Neural progenitor cell (in vitro differentiated cells): ENCODE measurements at places on chromosomes 2 and 18. TPM values are rescaled to one million over a fixed set of nuclear protein-coding genes. Genes with fewer than 3 reads are reported as not detected.
A peak's percentile ranks its signal among the peaks of the same experiment; 100 is the strongest.

DNA sequence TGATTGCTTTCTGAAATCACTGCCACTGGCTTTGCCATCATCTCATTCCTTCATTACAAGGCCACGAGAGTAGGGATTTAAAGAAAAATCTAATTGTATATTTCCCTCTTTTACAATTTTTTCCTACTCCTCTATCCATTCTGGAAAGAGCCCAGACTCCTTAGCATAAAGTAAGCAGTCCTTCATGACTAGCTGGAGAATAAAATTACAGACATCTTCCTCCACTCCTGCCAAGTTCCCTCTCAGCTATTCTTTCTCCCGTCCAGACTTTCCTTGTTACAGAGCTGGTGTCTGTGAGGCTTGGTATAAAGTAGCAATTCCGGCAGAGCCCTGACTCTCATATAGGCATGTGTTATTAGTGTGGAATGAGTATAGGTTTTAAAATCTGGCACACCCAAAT is 806.8 kb downstream of the PLCL1 start:
- no peak for DNase-seq

- DNase-seq = peak; percentile 79
These were observed 32.4 kb upstream of the TMEM131 start for GRCh38 chr2:98028101-98028561.

DNA sequence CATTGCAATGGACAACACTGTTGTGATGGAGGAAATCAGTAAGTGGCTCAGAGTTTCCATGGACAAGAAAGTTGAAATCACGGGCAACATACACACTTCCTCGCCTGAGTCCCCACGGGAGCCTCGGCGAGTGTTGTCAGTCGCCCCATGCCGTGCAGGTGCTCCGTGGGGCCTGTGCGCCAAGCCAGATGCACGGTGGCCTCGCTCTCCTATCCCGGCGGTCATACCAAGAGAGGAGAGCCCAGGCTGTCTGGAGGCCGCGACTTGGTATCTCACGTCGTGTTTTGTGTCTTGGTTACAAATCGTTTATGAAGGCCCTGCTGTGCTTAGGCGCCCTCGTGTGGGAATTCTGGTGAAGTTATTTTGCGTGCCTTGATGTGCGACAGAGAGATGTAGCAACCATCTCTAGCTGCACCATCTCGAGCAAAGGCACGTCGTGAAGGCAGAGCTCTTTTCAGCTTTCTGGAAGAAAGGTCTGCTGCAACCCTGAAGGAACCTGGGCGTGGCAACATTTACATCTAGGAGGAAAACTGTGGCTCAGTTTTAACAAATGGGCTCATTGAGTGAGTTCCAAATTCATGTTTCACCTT is 21.8 kb downstream of the ATG4B start:
- peak; percentile 61 for DNase-seq

- no peak for DNase-seq
These were observed 103.7 kb upstream of the UGP2 start for GRCh38 chr2:63738019-63738418.

DNA sequence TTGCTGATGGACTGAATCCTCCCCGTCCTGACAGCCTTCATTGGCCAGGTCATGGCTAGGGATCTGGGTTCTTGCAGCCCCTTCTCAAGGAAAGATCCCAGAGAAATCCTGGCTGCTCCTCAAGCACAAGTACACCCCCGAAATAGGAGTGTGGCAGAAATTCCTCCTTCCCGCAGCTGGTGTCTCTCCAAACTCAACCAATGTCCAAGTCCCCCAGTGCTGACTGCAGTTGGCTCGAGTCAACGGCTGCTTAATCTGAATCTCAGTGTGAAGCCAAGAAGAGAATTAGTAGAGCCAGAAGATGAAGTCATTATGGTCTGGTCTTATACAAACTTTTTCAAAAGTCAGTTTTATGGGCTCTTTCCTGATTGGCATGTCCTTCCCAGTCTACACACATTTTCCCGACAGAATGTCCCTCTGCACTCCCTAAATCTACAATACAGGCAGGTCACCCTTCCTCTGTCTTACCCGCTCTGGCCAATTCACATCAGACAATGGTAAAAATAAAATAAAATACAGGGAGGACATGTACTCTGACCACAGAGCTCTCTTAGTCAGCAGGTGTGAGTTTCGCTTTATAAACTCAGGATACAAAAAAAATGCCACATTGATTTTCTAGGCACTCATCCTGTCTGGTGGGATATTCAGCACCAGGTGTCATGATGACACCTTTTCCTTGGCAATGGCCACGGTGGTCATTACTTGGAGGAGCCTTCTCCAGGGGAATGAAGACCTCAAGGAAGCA is 76.9 kb upstream of the PAPOLG start:
- DNase-seq = no peak

- no peak for DNase-seq
These were observed 366.2 kb upstream of the SPRED2 start for GRCh38 chr2:65798641-65799040.

Gene RAB1A
- 80.7 and 100 TPM in 2 replicates for total RNA-seq

Gene UGT1A5
- not detected in 2 replicates for total RNA-seq

Gene MTIF2
- 34.1 and 39.2 TPM in 2 replicates for total RNA-seq
